Activated CD4-positive, CD25-positive, alpha-beta regulatory T cell treated with anti-CD3 and anti-CD28 coated beads, Interleukin-2, amount 50 U/mL, for 72 hours (primary cell): ENCODE measurements at places on chromosomes 5 and 9.

DNA sequence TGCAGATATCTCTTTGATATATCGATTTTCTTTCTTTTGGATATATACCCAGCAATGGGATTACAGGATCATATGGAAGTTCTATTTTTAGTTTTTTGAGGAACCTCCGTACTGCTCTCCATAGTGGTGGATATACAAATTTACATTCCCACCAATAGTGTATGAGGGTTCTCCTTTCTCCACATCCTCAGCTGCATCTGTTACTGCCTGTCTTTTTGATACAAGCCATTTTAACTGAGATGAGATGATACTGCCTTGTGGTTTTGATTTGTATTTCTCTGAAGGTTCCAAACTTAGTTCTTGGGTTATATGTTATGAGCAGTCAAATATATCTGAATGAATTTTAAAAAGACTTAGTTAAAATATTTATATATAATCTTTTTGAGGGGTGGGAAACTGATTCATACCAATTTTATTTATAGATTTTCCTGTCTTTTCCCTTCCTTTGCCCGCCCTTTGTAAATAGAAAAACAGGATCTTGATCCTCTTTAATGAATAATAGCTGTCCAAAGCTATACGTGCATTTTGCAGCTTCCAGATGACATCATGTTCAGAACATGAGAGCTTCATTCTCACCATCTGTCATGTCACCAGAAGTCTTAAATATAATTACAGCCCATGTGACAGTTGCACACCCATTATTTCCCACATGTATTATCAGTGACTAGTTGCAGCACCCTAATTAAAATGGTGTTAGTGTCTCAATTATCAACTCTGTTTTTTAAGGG lies 6.2 kb upstream of the ARHGEF28 start:
- DNase-seq, result no peak

DNA sequence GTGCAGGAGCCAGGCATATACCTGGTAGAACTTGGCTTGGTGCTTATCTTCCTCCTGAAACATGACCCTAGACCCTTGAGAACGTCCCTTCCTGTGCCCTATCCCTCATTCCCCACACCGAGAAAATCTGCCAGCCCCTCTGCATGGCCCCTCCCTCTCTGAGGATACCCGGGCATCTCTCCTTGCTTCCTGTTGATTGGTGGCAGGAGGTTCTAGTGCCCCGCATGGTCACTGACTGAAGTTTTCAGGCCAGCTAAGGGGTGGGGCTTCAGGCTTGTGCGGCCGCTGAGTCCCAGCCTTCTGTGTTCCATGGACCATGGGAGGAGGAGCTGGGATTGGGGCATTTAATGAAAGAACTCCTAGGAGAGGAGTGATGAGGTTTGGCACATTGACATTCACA lies 22.8 kb downstream of the IGIP start:
- no peak for DNase-seq

GRCh38 chr9:38023661-38024035 lies 45.4 kb downstream of the SHB start:
- DNase-seq, result no peak

DNA sequence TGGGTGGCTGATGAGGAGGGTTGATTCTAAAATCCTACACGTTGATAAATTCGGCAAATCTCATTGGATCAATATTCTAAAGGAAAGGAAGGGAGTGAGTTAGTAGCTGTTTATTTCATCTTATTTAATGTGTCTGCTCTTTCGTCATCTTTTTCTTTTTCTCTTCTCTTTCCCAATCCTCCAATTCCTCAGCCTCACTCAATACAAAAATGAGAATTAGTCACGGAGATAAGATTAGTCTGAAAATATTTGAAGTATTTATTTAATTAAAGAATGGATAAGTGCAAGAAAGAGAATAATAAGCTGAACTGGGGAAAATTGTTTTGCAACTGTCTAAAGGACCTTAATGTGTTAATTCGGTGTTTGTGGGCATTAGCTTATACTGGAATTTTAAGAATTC lies 1095.1 kb downstream of the DTWD2 start:
- DNase-seq, result no peak

DNA sequence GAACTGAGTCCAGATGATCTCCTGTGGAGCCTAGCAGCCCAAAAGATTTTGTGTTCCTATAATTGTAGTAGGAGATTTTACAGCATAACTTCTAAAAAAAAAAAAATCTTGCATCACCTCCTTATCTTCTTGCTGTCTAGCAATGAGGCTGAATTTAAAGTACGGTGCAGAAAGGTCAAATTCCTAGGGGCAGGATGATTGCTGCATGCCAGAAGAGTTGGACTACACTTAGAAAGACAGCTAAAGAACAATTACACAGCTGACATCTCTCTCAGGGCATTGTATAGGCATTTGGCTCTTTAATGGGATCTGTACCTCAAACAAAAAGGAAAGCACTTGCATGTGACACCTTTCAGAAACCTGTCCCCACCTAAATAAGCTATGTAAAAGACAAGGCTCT lies 443.2 kb downstream of the HCN1 start:
- no peak for DNase-seq

DNA sequence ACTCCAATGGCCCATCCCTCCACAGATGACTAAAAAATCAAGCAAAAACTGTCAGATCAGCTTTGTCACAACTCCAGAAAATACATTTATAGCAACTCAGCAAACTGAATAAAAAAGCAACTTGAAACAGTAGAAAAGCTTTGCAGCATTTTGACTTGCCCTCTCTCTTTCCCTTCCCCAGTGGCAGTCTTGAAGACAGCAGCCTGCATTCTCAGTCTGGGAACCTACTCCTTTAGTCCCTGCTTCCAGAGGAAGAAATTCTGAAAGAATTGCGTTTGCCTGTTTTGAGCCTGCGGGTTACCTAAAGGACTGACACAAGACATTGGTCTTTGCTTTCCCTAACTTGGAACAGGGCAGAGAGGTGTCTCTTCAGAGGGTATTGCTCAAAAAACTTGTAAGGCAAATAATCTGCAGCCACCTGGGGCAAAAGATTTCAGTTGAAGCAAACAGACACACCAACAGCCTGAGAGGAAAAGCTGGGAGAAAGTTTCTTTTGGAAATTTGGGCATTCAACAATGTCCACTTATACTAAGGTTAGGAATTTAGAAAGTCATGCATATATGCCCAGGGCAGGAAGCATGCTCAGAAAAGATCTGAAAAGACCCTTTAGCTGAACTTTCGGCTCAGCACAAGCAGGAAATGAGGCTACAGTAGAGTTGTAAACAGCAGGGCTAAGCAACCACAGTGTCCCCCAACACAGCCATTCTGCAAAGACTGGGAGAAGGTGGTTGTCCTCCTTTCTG lies 15.2 kb upstream of the SLC35D2 start:
- no peak for DNase-seq

GRCh38 chr9:121464968-121465367 lies 34.7 kb downstream of the GGTA1 start:
- no peak for DNase-seq

DNA sequence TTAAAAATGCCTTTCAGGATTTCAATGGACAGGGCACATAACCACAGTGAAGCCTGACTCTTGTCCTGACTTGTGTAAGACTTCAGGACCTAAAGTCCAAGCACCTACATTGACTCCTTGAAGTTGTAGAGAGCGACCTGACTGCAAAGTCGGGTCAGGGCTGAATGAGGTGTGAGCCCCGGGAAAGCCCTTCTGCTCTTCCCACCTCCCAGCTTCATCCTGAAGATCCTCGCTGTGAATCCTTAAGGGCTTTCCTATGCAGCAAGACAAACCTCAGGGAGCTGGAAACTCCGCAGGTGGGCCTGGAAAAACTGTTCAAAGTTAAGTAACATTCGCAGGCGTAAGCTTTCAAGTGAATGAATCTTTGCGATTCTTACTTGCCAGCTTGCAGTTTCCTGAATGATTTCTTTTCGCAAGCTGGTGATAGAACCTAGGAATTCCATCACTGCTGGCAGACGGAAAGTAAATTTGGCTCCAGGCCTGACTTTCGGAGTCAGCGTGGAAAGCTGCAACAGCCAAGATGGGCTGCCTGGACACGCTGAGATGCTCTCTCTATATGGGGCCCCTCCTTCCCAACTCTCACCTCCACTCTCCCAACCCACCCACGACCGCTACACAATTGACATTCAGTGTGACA lies 10.9 kb downstream of the SEMA5A start:
- no peak for DNase-seq

- no peak for DNase-seq
These were observed 98.4 kb upstream of the NREP start for GRCh38 chr5:111855356-111855755.

GRCh38 chr9:12462861-12463260 lies 230.3 kb upstream of the TYRP1 start:
- DNase-seq, result no peak

DNA sequence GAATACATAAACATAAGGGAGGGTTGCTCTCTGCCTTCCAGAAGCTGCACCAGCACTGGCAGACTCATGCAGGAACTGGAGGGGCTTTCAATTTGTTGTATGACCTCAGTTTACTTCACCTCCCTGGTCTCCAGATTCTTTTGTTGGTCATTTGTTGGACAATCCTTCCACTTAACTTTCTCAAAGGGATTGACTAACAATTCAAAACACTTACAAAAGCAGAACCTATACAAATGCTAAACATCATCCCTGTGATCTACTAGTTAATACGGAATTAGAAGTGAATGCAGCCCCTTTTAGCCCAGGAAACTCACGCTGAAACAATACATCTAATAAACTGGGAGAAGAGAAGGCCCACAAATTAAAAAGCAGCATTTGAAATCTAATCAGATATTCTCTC lies 404.6 kb upstream of the BRINP1 start:
- DNase-seq, result no peak

DNA sequence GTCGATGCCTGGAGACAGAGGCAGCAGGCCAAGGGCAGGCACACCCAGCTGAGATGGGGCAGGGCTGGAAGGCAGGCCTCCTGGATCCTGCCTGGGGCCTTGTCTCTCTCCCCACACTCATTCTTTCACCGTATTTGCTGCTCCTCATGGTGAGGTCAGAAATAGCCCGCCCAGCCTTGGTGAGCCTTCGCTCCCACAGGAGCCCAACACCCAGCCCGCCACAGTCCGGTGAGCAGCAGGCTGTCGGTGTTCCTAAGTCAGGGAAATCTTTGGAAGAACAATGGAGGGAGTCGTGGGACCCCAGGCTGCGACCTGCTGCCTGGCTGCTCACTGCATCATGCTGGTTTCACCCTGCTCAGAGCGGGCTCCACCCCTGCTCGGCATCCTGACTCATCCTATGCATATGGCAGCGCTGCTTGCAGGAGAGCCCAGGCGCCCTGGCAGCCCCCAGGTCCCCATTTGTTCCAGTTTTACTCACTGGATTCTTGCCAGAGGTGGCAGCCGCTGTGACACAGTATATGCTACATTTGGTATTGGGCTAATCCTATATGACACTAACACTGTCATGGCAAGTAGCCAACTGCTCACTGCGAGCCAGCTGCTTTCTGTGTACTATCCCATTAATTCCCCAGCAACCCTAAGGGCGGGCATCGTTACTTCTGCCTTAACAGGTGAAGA lies 53.2 kb upstream of the NCS1 start:
- no peak for DNase-seq

GRCh38 chr5:133696782-133697507 lies 84.6 kb upstream of the FSTL4 start:
- DNase-seq, result no peak

GRCh38 chr5:122788996-122789395 lies 14.1 kb downstream of the SNX2 start:
- DNase-seq, result no peak

- DNase-seq, result no peak
These were observed 400 bp downstream of the KDM4C start for GRCh38 chr9:6758248-6758497.

DNA sequence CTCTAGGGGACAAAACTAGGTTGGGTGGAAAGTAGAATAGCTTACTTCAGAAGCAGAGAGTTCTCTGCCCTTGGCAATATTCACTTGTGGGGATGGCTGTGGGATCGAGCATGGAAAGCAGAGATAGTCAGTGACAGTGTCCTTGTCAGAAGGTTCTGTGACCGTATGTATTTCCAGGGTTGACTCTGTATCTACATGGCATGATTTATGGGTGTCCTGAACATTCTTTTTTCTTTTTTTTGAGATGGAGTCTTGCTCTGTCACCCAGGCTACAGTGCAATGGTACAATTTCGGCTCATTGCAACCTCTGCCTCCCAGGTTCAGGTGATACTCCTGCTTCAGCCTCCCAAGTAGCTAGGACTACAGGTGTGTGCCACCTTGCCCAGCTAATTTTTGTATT lies 77.4 kb upstream of the LHFPL2 start:
- no peak for DNase-seq

GRCh38 chr5:171525085-171525484 lies 105.6 kb downstream of the FGF18 start:
- no peak for DNase-seq

GRCh38 chr9:70105147-70105546 lies 61.5 kb downstream of the MAMDC2 start:
- DNase-seq, result no peak

DNA sequence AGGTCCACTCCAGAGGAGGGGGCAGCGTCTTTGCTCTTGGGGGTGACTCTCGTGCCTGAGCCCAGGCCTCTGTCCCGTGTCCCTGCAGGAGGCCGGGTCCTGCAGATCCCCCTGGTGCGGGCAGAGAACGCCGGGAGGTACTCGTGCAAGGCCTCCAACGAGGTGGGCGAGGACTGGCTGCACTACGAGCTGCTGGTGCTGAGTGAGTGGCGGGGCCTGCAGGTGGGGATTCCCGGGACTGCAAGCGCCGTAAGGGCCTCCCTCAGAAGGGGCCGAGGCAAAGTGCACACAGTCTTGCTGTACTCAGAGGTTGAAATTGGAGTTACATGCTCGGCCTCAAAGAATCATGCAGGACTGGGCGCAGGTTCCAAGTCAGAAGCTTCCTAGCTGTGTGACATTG lies 62.7 kb upstream of the ASS1 start:
- no peak for DNase-seq

DNA sequence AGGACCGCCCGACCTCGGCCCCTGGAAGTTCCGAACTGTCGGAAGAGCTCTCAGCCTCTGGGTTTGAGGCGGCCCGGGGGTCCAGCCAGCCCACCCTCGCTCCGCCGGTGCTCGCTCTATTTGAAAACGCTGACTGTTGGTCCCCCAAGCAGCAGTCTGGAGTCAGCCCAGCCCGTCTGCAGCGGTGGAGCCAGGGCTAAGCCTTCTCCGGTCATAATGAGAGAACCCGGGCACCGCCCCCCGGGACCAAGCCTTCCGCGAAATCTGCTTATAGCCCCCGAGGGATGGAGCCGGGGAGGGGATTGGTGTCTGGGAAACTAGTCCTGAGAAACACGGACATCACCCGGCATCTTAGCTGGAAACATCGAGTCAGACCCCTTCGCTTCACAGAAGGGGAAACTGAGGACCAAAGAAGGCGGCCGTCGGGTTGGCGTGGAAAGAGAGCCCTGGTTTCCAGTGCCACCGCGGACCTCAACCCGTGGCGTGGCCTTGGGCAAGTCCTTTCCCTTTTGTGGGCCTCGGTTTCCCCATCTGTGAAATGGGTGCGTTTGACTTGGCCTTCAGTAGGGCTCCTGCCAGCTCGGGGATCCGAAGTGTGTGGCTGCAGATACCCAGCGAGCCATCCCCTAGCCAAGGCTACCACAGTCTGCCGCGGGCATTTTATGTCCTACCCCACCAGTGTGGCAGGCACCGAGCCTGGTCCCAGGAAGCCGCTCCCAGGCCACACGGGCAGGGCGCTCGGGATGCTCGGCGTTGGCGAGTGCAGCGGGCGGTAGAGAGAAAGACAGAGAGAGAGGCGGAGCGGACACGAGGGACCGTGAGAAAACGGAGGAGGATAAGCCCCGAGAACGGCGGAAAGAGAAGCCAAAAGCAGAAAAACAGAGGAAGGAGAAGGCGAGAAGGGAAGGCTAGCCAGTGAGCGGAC lies 857 bp downstream of the ADAM19 start:
- peak; percentile 55 for DNase-seq

- DNase-seq, result no peak
These were observed 114.6 kb downstream of the MED27 start for GRCh38 chr9:131965103-131965502.
